ENCODE measurements at places on chromosomes 5 and 9.

DNA sequence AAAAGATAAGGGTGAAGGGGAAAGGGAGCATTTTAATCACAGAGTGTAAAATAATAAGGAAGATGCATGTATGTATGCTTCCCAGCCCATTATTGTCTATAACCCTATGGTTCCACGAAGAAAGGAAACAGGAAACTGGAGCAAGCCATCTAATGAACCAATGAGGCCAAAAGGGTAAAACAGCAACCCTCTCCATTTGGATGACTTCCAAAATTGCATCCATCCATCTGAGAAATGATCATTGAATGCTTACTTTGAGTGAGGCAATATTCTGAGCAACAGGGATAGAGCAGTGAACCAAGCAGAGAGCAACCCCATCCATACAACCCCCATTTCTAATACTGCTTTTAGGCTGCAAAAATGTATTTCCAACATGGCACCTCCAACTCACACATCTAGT, 46.9 kb downstream of the ARL15 start:
- DNase-seq = no peak

GRCh38 chr9:14466429-14466818, 152.5 kb upstream of the NFIB start:
- DNase-seq = no peak

GRCh38 chr5:40557501-40557900, 122.2 kb upstream of the PTGER4 start:
- no peak for DNase-seq

DNA sequence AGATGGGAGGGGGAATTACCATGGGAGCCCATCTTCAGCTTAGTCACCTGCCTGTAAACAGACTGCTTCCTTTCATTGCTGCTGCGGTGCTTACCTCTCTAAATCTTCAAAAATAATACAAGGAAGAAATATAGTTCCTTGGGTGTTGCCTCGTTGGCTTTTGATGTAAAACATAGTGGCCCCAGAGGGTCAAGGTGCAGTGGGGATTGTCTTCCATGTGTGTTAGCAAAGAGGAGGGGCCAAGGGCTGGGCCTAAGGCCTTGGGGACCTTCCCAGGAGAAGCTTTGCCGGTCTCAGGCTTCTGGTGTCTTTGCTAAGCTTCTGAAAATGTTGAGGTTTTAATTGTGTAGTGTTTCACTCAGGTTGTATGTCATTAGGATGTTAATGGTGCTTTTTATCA, 90.0 kb downstream of the PDE8B start:
- DNase-seq = no peak

DNA sequence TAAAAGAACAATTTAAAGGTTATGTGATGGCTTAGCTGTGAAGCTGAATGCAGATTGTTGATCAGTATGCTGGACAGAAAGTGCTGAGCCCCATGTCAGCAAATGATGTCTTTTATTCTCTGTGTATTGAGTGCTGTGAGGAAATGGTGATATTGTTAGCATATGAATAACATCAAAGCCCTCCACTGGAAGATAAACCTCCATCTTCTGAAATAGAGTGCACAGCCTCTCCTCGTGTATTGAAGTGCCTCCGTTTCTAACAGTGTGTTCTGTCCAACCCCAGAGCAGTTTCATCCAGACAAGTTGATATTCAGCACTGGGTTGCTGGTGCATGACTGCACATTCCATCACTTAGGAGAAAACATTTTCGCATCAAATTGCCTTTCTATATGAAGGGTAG, 242.9 kb downstream of the CSNK1G3 start:
- DNase-seq = no peak

DNA sequence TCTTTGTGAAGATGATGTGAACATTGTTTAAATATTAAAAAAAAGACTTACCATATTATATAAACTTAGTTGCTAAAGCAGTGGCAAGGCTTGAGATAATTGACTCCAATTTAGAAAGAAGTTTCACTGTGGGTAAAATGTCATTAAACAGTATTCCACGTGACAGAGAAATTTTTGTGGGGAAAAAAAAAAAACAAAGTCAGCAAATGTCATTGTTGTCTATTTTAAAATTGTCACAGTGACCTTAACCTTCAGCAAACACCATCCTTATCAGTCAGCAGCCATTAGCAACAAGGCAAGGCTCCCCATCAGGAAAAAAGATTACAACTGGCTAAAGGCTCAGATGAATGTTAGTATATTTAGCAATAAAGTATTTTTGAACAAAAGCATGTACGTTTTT, 99.3 kb upstream of the CDH18 start:
- DNase-seq = no peak

DNA sequence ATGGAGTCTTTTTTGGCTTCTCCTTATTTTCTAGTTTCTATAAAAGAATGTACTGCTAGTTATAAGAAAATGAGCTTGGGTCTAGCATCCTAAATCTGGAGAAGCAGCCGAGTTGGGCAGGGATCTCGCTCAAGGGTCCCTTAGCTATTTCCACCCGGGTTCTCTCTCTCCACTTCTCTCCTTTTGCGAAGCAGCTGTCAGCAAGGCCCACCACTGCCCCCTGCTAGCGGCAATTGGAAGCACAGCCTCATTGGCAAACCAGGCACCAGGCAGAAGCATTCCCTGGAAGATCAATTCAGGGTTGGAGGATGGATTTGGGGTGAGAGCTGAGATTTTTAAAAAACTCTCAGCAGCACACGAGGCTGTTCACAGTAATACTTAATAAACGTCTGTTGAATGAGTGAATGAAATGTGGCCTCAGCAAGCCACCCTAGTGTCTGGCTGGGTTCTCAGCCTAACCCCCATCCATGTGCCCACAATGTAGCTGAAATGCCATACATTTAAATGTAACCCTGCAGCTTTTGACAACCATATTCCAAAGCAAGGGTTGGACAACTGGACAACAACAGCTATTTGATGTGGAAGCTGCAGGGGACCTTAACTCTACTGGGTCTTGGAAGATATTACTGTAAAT, 34.6 kb upstream of the TNIP1 start:
- DNase-seq = peak; percentile 66

- peak; percentile 20 for DNase-seq
Observed at GRCh38 chr5:72305194-72306142, 14.6 kb downstream of the MRPS27 start.

- no peak for DNase-seq
Observed at GRCh38 chr9:92887880-92888338, 10.1 kb upstream of the ZNF484 start.

DNA sequence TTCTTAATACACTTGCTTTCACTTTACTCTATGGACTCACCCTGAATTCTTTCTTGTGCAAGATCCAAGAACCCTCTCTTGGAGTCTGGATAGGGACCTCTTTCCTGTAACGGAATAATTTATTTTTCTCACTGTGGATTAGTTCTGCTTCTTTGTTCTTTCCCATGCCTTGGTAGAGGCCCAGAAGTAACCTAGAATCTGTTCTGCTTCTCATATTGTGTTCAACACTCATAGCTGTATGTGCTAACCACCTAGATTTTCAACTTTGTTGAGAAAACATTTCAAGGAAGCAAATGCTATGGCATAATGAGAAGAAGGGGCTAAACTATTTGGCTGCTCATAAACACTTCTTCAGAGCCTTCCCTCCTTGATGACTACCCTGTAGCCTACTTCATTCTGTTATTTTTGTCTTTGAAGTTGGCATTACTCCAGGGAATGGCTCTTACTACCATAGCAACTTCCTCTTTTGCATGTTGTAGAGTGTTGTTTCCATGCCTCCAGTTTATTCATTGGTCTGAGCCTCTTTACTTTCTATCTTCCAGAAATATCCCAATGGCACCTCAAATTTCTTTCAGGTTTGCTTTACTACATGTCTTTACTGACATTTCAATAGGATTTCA, 74.3 kb downstream of the KIAA0825 start:
- peak; percentile 82 for DNase-seq

- no peak for DNase-seq
Observed at GRCh38 chr5:16561660-16562059, 55.1 kb downstream of the RETREG1 start.

DNA sequence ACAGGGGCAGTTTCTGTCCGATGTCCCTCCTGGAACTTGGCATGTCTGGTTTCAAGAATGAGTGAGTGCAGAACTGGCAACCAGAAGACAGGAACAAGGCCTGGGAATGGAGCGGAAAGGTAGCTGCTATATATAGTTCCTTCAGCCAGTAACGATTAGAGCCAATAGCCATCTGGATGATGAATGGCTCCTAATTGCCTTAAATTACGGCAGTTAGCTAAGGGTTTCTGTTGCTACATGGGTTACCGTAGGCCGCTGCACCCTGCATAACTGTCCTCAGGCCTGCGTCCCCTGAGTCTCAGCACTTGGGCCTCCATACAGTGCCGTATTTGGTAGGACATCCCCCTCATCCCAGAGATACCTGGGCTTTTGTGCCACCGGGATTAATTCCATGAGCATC, 29.4 kb downstream of the WWC1 start:
- DNase-seq = no peak

GRCh38 chr9:97502222-97502983, 937 bp downstream of the TMOD1 start:
- no peak for DNase-seq

- DNase-seq = peak; percentile 25
Observed at GRCh38 chr5:79512049-79512448, 1.9 kb downstream of the HOMER1 start.

- DNase-seq = no peak
Observed at GRCh38 chr9:89802781-89803355, 198.1 kb downstream of the GADD45G start.

GRCh38 chr9:126604059-126605055, 9.4 kb upstream of the LMX1B start:
- no peak for DNase-seq

DNA sequence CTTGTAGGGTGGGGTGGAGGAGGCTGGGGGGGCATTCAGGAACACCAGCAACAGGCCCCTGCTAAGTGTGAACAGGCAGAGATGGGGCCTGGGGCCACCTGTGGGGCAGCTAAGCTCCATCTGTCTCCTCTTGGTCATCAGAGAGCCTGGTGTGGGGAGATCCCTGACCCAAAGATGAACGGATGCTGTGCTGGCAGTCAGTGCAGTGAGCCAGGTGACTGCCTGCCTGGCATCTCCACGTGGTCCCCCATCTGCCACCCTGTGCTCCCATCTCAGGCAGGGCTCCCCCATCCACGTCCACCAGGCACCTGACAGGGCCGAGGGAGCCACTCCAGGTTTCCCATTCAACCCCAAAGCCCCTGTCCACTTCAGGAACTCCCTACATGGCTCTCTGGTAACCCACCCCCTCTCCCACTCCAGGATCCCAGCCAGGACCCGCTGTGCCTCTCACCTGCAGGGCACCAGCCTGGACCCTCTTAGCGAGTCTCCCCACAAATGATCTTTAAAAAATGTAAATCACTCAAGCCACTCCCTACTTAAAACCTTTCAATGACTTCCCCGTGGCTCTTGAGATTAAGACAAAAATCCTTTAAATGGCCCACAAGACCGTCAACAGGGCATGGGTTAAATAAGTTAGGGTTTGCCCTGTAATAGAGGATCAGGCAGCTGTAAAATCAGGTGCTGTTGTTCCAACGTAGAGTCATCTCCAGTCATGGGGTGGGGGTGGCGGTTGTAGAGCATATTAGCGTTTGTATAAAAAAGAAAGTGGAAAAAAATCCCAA, 60.8 kb downstream of the LMX1B start:
- no peak for DNase-seq

- DNase-seq = no peak
Observed at GRCh38 chr5:143979044-143979690, 167.2 kb downstream of the HMHB1 start.

GRCh38 chr5:145465474-145466263, 369.5 kb downstream of the PRELID2 start:
- DNase-seq = no peak

DNA sequence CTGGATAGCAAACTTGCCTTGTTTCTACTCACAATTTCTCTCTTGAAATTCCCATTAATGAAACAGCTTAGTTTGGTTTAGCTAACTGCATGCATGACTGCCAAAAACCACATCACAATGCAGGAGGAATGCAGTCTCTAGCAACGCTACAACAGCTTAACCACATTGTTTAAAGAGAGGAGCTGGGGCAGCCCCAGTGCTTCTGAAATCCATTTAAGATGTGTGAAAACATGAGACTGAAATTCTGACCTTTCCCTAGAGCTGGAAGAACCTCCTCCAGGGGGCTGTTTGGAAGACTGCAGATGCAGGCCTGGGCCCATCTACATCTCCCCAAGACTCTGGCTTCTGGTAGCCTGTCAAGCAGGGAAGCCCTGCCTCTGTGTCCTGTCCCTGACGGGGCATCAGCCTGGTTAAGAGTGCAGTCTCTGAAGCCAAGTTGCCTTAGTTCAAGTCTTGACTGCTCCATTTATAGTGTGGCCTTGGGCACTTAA, 157.1 kb downstream of the ZNF462 start:
- no peak for DNase-seq

DNA sequence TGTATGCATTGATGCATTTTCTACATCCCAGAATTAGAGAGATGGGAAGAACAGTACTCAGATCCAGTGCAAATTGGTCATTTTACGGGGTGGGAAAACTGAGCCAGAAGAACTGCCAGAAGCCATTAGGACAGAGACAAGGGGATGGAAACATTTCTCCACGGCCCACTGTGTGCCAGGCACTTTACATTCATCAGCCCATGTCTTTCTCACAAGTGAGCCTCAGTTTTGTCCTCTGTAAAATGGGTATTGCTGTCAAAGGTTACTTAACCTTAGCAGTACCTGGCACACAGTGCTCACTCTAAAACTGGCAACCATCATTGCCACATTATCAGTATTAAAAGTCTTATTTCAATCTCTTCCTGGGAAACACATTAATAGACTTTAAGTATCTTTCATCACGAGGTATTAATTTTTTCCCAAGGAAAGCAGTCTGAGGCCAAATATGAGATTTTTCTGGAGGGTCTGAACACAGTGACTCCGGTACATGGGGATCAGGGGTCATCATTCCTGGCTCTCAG, 5.2 kb downstream of the DUSP1 start:
- DNase-seq = no peak

Measured in NB4 (cell line).